Pancreas (tissue), 10 donors: ENCODE measurements at places on chromosomes 5 and 9. TPM values are rescaled to one million over a fixed set of nuclear protein-coding genes. Genes with fewer than 3 reads are reported as not detected.

DNA sequence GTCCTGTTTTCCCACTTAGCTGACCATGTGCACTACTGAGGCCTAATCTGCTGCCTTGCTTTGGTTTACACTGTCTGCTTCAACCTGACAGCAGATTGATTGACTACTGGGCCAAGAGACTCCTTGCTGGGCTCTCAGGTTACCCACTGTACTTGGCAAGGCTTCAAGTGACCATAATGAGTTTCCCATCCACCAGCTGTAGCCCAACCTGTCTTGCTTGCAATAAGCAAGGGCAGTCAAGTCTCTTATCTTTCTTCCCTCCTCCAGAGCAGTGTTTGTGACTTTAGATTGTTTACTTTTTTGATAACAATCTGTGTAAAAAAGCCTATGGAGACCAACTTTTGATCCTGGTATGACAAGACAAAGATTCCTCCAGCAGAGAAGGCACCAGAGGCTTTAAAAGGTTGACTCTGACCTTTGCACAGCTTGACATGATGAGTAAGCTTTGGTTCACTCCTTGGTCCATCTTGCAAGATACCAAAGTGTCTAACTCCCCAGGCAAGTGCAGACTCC is 912.3 kb upstream of the SEMA6A start:
- no peak for DNase-seq
- H3K4me3 ChIP-seq = no peak overlapping the region
- no peak overlapping the region for H3K27ac ChIP-seq

- DNase-seq = no peak
- H3K27ac ChIP-seq = no peak overlapping the region
- H3K27me3 ChIP-seq = no peaks in the 10 kb centered on the region
- no peak overlapping the region for H3K4me3 ChIP-seq
- H3K4me1 ChIP-seq = no peaks in the 10 kb centered on the region
These were observed 239.3 kb downstream of the CETN3 start for GRCh38 chr5:90170261-90170660.

ZNF658 gene
- 2.9 TPM for total RNA-seq

WDR38 gene
- 0.13 TPM for total RNA-seq

HMMR gene
- total RNA-seq = 0.73 TPM
